Upper lobe of right lung (tissue), 1 donor: ENCODE measurements at places on chromosomes 7 and 10. TPM values are rescaled to one million over a fixed set of nuclear protein-coding genes. Genes with fewer than 3 reads are reported as not detected.

GRCh38 chr10:22856444-22857074 is 71.3 kb upstream of the ARMC3 start:
- DNase-seq = no peak

DNA sequence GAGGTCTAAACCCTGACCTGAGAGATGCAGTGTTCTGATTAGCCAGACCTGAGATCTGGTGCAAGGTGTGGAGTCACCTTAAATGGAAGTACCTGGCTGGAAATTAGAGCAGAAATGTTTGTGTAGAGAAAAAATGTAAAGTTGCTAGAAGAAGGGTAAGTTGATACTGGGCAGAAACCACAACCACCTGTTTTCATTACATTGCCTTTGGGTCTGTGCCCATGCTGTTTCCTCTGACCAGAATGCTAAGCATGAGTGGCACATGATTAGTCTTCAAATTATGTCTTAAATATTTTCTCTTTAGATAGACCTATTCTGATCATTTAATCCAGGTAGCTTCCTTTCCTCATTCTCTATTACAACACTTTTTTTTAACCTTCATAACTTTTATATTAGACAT is 69.0 kb downstream of the CASD1 start:
- no peak for DNase-seq

Gene CUZD1
- 0.78 TPM for total RNA-seq

Gene CAMK2B
- 0.17 TPM for total RNA-seq

DNA sequence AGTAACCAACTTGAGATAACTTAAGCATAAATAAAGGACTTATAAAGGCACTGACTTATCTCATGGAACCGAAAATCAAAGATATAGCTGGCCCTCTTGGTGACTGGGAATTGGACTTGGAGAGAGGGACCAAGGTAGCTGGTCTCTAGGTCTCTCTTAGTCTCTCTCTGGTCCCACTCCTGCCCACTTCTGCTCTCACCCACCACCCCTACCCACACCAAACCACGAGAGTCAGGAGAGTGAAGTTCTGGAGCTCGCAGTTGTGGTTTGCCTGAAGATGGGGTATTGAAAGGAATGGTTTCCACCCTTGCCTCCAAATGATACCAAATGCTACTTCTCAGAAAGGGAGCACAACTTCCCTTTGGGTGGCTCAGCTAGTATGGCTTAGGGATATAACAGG is 216.3 kb downstream of the LRMDA start:
- DNase-seq = no peak

GRCh38 chr10:101495324-101495925 is 92.6 kb downstream of the POLL start:
- DNase-seq = no peak

DNA sequence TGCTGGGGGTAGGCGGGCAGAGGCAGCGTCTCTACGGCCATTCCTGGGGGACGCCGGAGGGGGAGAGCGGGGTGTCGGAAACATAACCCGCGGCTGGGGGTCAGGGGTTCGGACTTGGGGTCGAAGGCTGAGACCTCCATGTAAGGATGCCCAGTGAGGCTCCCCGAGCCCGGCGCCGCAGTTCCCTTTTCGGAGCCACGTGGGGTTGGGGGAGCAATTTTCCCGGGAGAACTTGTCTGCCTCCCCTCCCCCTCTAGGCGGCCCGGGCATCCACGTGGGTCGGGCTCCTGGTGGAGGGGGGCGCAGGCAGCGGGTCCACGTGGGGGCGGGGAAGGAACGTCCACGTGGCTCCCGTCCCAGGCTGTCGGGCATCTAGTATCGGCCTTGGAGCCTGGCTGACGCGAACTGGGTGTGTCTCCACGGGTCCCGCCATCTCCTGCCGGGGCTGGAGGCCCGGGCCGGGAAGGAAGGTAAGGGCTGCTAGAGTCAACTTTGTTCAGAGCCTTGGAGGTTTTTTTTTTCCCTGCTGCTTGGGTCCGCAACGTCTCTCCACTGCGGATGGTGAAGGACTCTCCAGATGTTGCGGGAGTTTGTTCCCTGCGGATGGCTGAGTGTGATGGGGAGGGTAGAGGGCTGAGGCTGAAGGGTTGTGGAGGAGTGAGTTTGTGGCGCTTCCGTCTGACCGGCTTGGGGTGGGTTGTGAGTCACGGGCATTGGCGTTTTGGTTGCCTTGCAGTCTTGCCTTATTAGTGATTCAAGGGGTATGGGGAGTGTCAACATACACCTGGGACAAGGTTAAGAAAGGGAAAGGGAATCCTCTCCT is 744 bp downstream of the PPRC1 start:
- peak; percentile 90 for DNase-seq

DNA sequence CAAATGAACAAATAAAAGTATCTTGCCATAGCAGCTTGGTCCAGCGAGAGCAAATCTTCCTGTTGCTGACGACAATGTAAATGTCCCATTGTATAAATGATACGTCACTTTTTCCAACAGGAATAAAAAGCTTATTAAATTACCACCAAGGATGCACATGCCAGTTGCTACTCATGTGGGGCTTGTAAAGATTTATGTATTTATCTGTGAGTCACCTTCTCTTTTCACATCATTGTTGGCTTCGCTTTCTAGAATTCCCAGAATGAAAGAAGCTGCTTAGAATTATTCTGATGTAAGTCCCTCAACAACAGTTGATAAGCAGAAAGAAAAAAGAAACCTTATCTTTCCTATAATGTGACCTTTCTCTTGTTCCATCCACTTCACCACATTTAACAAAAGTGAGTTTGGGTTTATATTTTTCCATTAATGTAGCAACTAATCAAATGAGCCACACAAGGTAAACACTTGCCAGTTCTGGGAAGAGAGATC is 22.4 kb downstream of the DNAJC12 start:
- DNase-seq = no peak

Gene ANKRD61
- total RNA-seq = not detected

- DNase-seq = no peak
Measured at GRCh38 chr7:119452401-119452800, 820.6 kb upstream of the KCND2 start.

- DNase-seq = no peak
Measured at GRCh38 chr10:60480865-60481563, 91.3 kb upstream of the ANK3 start.

GRCh38 chr7:142334236-142334635 is 76.4 kb upstream of the PRSS58 start:
- DNase-seq = no peak

DNA sequence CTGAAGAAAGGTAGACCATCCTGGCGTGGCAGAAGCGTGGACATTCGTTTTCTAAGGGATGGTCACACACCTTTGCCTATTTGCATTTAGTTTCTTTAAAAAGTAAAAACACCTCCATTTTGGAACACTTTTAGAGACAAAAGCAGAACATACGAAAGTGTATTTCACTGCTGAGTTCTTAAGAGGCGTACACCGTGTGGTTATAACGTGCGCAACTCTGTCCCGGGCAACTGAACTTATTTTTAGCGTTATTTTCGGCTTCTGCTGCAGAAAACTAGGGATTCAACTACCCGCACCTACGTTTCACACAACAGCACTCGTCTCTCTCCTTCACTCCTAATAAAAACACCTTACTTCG is 557 bp upstream of the LSM8 start:
- no peak for DNase-seq
